ENCODE measurements at places on chromosomes 7 and 10. TPM values are rescaled to one million over a fixed set of nuclear protein-coding genes. Genes with fewer than 3 reads are reported as not detected.

The VAX1 gene
- total RNA-seq = 0.98 TPM

The AKR1B15 gene
- 0.29 TPM for total RNA-seq

The EPHB6 gene
- total RNA-seq = 30.5 TPM

The TMEM273 gene
- not detected for total RNA-seq

The PILRA gene
- 0.92 TPM for total RNA-seq

- H3K36me3 ChIP-seq = no peaks in the 10 kb centered on the region
- no peak overlapping the region for H3K27ac ChIP-seq
- no peak for DNase-seq
These were observed 25.9 kb upstream of the FZD8 start for GRCh38 chr10:35667971-35668370.

DNA sequence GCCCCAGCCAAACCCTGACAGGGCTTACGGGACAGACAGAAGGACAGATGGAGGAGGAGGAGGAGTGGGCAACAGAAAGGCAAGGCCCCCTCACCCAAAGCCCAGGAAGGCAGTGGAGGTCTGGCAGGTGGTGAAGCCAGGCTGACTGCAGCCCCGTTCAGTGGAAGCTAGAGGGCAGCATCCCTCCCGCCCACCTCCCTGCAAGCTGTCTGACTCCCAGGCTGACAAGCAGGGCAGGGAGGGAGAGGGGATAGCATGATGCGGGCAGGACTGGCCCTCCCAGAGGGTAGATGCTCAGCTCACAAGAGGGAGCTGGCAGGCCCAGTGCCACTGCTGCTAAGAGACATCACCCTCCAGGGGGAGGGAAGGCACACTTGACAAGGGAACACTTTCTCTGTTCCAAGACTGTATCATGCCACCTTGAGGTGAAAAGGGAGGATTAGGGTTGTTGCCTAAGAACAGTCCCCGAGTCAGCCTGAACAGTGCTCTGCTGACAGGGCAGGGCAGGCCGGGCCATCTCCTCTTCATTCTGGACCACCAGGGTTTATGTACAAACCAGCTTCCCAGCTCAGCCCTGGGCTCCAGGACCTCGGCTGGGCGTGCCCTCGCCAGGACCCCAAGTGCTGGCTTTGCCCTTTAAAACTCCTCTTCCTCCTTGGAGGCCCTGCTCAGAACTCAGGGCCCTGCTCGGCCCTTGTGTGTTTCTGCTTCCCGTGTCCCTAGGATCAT lies 61.8 kb downstream of the RASGEF1A start:
- H3K4me3 ChIP-seq = no peak overlapping the region
- DNase-seq = peak; percentile 70
- no peak overlapping the region for H3K27ac ChIP-seq
- no peaks in the 10 kb centered on the region for H3K4me1 ChIP-seq
- no peaks in the 10 kb centered on the region for H3K27me3 ChIP-seq

GRCh38 chr10:70669015-70669414 lies 3.3 kb upstream of the ADAMTS14 start:
- H3K4me3 ChIP-seq = no peak overlapping the region
- no peak overlapping the region for H3K27ac ChIP-seq
- H3K4me1 ChIP-seq = peaks cover 35% of the 10 kb centered on the region
- DNase-seq = no peak
- H3K27me3 ChIP-seq = no peaks in the 10 kb centered on the region

- no peak for DNase-seq
- H3K4me3 ChIP-seq = no peak overlapping the region
- H3K36me3 ChIP-seq = no peaks in the 10 kb centered on the region
- H3K27ac ChIP-seq = no peak overlapping the region
- H3K27me3 ChIP-seq = no peaks in the 10 kb centered on the region
- no peaks in the 10 kb centered on the region for H3K4me1 ChIP-seq
These were observed 69.6 kb upstream of the MKX start for GRCh38 chr10:27815261-27815660.

GRCh38 chr10:128274938-128275337 lies 148.7 kb upstream of the MKI67 start:
- no peak overlapping the region for H3K4me3 ChIP-seq
- peak; percentile 8 for DNase-seq
- no peaks in the 10 kb centered on the region for H3K36me3 ChIP-seq

GRCh38 chr7:157465891-157466866 lies 129.4 kb downstream of the DNAJB6 start:
- no peak for DNase-seq
- no peak overlapping the region for H3K27ac ChIP-seq
- no peaks in the 10 kb centered on the region for H3K36me3 ChIP-seq
- H3K4me3 ChIP-seq = no peak overlapping the region
- H3K27me3 ChIP-seq = no peaks in the 10 kb centered on the region
- H3K4me1 ChIP-seq = peaks cover 18% of the 10 kb centered on the region

DNA sequence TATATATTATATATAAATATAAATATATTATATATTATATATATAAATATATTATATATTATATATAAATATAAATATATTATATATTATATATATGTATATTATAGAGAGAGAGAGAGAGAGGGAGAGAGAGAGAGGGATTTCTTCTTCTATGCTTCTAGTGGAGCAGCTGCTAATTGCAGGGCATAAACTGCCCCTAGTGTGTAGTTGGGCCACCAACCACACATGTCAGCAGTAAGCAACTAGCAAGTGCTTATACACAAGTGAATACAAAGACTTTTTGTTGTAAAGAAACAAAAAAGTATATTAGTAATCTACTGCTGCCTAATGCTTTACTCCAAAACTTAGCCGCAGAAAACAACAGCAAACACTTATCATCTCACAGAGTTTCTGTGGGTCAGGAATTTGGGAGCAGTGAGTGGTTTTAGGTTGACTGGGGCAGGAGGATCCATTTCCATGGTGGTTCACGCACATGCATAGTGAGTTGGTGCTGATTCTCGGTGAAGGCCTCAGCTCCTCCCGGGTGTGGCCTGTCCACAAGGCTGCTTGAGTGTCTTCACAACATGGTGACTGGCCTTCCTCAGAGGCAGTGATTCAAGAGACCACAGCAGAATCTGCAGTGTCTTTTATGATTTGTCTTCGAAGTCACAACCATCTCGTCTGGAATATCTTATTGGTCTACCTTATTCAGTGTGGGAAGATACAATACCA lies 25.5 kb upstream of the BAG3 start:
- H3K27ac ChIP-seq = no peak overlapping the region
- no peaks in the 10 kb centered on the region for H3K36me3 ChIP-seq
- 0 out of 2 replicates have a peak, but pooled peaks cover under 1% of the 10 kb centered on the region for H3K4me1 ChIP-seq
- H3K4me3 ChIP-seq = no peak overlapping the region
- H3K27me3 ChIP-seq = no peaks in the 10 kb centered on the region

All from PC-3 (cell line).